ENCODE measurements at places on chromosomes 5 and 9.

DNA sequence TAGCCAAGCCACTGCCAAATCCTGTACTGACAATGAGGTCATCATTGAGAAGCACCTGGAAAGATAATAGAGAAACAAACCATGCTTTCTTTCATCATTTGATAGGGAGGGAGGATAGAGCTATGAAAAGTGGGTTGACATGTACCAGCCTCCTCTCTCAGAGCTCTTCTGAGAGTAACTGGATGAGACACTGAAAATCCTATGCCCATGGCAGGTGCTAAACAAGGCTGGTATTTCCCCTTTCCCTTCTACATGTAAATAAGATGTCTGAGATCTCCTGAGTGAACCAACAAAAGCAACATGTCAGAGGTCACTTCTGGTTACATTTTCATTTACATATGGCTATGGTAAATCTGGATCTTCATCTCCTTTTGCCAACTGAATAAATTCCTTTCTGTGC lies 45.3 kb upstream of the TRAF1 start:
- DNase-seq = no peak

DNA sequence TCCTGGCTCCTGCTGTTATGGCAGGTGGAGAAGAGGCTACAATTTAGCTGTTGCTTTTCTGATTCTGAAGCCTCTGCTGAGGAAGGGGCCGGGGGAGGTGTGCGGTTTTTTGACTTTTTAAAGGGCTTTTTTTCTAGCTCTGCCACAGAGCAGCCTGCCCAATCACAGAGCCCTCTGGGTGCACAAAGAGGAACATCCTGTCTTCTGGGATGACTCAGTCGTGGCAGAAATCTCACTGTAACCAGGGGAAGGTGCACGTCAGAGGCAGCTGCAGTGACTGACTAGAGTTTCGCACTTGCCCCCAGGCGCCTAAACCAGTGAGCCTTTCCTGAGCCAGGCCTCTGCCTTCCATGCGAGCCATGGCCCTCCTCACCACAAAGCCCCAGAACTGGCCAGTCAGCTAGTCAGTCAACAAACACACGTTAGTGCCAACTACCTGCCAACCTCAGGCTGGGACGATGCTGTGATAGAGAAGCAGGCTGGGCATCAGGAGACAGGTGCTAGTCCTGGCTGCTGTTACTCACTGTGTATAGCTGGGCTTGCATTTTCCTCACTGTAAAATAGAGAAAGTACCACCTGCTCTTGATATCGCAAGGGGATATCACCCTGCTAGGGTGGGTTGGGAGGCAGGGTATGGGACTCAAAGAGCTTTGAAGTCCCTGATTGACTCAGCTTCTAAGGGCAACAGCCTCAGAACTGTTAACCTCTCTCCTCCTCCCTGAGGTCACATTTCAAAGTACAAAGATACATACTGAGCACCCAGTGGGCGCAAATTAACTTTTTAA lies 2.2 kb downstream of the AKNA start:
- peak; percentile 82 for DNase-seq

- DNase-seq = no peak
Measured at GRCh38 chr5:136070486-136071285, 41.9 kb downstream of the TGFBI start.

- DNase-seq = no peak
Measured at GRCh38 chr9:97849980-97850379, 3.0 kb upstream of the FOXE1 start.

- DNase-seq = no peak
Measured at GRCh38 chr9:8784838-8785237, 985.3 kb upstream of the DMAC1 start.

- no peak for DNase-seq
Measured at GRCh38 chr5:34020726-34021125, 12.9 kb upstream of the AMACR start.

- DNase-seq = no peak
Measured at GRCh38 chr5:172169216-172169615, 18.8 kb downstream of the STK10 start.

DNA sequence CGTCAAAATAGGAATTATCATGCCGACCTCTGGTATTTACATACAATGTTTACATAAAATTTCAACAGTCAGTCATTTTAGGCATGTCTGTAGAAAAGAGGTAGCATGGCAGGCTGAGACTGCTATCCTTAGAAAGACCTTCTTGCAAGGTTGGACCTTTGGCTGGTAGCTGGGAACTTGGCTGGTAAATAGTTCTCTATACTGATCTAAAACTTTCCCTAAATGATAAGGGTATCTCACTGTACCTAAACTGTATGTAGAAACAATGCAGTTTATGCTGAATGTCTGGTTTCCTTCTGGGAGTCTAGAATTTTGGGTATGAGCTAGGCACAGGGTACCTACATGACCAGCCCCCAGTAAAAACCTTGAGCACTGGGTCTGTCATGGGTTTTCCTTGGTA lies 18.0 kb downstream of the FEM1C start:
- no peak for DNase-seq

- no peak for DNase-seq
Measured at GRCh38 chr9:134294153-134295071, 31.8 kb upstream of the RXRA start.

GRCh38 chr5:140927228-140927573 lies 1.1 kb downstream of the PCDHAC1 start:
- no peak for DNase-seq

DNA sequence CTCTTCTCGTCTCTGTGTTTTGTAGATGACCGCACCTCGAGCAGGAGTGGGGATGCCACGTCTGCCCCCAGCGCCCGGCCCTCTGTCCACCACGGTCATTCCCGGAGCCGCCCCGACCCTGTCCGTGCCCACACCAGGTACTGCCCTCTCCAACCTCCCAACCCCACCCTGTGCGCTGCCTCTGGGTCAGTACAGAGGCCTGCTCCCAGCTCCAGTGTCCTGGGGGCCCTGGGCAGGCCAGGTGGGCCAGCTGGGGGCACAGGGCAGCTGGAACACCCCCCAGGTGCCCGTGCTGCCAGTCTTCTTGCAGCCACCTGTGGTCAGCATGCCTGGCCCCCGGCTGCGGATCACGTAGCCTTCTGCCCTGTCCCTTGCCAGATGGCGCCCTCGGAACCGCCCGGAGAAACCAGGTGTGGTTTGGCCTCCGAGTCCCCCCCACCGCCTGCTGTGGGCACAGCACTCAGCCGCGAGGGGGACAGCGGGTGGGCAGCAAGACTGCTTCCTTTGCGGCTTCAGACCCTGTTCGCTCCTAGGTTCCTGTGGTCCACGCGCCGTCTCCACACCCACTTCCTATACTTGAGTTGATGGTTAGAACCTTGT lies 133.7 kb downstream of the WNK2 start:
- DNase-seq = no peak

GRCh38 chr5:53560028-53560427 lies 411 bp upstream of the NDUFS4 start:
- no peak for DNase-seq

DNA sequence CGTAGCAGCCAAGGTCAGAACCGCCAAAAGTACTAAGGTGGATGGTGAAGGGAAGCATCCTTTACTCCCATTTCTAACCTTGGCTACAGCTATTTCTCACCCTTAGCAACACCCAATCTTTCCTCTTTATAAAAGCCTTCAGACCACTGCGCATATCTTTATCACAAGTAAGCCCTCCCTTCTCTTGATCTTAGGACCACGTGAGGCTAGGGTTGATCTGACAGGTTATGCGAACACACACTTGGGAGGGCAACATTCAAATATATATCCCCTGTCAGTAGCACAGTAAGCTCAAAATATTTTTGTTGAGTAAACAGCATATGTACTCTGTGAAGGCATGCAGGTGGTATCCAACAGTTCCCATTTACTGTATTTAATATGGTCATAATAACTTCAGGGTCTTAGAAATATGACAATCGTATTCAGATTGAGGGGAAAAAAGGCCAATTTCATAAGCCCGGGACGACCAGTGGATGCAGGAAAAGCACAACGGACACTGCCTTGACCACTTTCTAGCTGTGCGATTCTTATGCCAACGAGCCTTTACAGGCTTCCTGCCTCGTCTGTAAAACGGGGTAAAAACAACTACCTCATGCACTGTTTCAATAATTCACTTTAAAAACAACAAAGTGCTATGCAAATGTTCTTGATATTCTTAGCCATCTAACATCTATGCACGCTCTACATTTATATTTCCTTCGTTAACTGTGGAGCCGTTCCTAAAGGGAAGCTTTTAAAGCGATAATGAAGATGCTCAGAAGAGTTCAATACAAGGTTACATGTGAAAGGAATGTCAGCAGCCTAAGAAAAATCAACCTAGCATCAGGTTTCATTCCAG lies 1.3 kb downstream of the ARSB start:
- DNase-seq = no peak

DNA sequence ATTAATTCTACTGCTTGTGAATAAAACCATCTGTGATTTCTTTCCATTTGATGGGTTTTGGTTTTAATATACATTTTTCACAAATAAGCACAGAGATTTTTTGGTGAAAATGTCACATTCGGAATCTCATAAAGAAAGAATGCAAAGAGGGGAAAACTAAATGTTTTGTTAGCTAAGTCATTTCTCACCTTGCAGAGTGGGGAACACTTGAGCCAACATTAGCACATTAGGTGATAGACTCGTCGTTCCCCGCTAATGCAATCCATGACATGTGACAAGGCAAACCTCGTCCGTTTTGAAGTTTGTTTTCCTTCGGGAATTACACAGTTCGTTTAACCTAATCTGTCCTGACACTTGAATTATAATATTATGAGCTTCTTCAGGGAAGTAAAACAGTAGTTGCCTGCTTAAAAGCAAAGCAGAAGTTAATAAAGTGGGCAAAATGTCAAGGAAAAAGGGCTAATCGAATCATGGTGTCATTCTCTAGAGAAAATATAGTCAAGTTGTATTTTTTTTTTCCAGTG lies 95.8 kb upstream of the LMX1B start:
- DNase-seq = no peak

- DNase-seq = peak; percentile 54
Measured at GRCh38 chr9:14353222-14354056, 39.5 kb upstream of the NFIB start.

DNA sequence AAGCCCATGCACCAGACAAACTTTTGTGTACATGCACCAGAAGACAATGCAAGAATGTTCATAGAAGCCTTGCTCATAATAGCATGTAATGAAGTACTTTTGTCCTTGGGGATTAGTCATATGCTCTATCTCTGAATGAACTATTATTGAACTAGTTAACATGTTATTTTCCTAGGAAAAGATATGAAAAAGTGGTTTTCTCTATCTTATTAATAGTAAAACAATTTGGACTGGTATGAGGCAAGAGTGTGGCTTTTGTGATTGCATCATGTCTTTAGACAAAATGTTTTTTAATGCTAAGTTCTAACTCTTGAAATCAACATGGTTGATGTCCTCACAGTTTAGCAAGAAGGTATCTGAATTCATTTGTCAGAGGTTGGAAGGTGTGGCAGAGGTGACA lies 55.7 kb upstream of the SPDL1 start:
- DNase-seq = no peak

DNA sequence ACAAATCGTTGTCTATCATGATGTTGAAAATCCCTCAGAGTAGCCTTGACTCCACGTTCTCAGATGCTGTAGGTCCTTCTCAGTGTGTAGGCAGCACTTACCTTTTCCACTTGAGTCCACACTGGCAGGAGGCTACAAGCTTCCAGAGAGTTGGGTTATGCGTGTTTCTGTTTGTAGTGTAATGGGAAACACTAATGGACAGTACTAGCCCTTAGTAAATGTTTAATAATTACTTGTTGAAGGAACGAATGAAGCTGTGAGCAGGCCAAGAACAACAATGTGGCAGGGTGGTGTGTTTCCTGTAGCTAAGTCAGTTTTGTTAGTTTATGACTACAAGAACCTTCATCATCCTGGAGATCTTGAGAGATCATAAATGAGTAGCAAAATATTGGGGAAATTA lies 83.5 kb downstream of the ARHGAP26 start:
- no peak for DNase-seq

DNA sequence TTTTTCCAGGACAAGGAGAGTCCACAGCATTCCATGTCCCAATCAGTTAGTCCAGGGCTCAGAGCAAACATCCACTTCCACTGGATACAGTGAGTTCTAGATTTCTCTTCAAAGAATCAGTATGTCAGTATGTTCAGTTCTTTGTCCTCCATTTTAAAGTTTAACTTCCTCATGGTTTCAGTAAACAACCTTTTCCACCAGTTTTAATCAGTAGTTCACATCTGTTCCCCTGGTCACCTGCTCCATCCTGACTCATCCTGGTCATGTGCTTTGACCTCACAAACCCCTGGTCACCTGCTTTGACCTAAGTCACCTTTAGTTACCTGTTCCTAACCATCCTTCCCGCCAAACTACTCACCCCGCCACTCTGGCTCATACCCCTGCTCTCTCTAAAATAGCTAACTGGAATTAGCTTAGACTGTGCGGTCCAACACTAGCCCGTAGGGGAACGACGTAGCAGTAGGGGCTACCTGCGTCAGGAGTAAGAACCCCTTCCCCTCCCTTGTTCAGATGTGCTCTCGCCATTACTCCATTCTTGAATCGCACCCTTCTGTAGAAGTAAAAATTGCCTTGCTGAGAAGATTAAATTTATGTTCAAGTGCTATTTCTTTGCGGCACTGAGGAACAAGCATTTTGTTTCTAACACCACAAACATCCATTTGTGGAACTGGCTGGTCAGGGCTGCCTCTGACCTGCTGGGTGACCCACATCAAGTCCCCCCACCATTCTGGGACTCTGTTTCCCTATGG lies 5.5 kb downstream of the ENG start:
- DNase-seq = no peak

GRCh38 chr5:170892196-170892595 lies 30.4 kb downstream of the RANBP17 start:
- DNase-seq = no peak

DNA sequence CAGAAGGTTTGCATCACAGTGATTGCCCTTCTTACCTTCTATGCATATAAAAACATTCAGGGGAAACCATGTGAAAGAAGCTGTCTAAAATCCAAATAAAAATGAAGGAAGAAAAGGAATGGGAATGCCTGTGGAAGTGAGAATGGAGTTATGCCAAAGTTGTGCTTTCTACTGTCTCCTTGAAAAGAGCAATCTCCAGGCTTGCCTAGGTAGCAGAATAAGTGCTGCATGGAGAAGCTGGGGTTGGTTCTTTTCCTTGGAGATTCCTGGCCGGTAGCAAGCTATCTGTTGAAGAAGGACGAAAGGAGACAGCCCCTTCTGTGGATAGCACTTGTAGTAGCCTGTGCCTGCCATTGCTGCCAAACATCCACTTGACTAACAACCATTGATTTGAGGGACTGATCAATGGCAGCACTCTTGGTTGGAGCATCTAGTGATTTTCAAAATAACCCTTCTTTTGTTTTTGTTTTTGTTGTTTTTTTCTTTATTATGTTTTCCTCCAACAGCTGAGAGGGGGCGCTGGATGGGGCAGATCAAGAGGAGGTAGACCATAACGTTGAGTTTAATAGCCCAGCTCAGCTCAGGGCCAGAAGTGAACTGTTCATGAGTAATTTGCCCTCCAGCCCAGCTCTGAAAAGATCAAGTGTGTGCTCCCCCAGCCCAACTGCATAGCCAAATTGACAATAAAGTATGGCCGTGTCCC lies 1.6 kb downstream of the PLCXD3 start:
- no peak for DNase-seq

GRCh38 chr9:19976226-19976625 lies 187.4 kb upstream of the SLC24A2 start:
- DNase-seq = peak; percentile 14
